ENCODE measurements at places on chromosomes 4 and X.

GRCh38 chr4:138367942-138368341 lies 125.8 kb upstream of the SLC7A11 start:
- no peak for DNase-seq

DNA sequence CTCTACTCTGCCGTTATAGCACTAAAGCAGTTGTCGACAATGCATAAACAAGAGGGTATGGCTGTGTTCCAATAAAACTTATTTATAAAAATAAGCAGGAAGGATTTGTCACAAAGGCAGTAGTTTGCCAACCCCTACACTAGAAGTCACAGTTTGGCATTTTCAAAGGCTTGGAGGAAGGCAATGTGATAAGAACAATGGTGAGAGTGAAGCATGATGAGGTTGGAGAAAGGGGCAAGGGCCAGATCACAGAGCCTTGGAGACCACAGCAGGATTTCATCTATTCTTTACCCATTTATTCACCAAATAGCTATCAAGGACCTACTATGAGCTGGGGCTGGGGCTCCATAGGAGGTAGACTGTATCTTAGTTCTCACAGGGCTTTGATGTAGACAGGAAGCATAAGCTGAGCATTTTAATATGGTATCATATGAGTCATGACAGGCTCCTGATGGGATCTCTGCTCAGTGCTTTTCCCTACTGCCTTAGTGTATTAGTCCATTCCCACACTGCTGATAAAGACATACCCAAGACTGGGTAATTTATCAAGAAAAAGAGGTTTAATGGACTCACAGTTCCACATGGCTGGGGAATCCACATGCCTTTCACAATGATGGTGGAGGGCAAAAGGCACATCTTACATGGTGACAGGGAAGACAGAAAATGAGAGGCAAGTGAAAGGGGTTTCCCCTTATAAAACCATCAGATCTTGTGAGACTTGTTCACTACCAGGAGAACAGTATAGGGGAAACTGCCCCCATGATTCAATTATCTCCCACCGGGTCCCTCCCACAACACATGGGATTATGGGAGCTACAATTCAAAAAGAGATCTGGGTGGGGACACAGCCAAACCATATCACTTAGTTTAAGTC lies 58.9 kb downstream of the PPM1K start:
- DNase-seq = no peak

- no peak for DNase-seq
Observed at GRCh38 chrX:69306063-69306404, 140.8 kb upstream of the PJA1 start.

- no peak for DNase-seq
Observed at GRCh38 chr4:74329307-74329706, 21.0 kb downstream of the EPGN start.

GRCh38 chr4:82501154-82501442 lies 60.7 kb downstream of the TMEM150C start:
- no peak for DNase-seq

- no peak for DNase-seq
Observed at GRCh38 chr4:74933562-74934015, 673 bp downstream of the PARM1 start.

DNA sequence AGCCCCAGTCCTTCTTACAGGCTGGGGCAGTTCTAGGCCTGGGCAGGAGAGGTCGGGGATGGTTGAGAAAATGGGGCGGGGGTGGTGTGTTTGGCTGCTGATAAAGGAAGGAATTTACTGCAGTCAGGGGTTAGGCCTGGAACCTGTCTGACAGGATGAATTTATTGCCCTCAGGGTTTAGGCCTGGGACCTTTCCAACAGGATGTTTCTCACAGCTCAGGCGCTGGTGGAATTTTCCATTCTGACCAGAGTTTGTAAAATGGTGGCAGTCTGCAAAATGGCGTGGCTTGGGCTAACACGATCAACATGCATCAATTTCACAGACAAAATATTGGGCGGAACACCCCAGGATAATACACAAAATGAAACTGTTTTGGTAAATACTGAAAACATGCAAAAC lies 83.5 kb upstream of the SPIN4 start:
- DNase-seq = no peak

DNA sequence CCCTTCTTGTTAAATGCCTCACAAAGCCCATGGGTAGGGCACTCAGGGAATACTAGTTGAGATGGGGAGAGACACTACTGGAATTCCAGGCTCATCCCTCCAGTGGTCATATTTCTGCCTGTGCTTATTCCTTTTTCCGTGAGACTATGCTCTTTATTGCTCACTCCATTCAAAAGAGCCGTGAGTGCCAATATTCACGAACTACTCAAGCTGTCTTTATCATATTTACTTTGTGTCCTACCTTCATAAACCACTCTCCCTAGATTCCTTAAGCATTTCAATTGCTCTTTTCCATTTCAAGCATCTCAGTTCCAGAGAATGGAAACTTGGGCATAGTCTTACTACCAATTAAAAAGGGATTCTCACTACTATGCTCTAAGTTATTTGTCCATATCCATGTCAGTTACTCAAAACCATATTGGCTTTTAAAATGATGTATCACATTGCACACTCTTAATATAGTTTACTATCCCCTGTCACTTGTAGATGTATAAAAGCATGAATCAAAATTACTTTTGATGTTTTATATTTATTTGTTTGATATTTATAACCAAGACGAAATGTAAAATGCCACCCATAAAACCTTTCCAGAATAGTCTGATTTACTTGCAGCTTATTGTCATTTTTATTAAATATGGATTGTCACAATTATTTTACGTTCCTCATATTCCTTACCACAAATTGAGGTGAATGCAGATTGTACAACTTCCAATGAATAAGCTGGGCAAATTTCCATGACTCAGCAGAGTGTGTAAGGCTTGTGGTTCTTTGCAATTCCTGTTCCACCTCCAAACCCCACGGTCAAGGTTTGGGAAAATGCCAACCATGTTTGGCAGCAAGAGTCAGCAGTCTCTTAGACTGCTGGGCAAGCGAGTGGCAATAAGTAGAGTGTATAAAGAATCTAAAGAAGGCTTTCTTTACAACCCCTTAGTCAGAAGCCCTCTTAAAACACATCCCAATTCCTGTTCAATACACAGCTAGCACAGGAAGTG lies 24.4 kb downstream of the ENOX2 start:
- DNase-seq = no peak

DNA sequence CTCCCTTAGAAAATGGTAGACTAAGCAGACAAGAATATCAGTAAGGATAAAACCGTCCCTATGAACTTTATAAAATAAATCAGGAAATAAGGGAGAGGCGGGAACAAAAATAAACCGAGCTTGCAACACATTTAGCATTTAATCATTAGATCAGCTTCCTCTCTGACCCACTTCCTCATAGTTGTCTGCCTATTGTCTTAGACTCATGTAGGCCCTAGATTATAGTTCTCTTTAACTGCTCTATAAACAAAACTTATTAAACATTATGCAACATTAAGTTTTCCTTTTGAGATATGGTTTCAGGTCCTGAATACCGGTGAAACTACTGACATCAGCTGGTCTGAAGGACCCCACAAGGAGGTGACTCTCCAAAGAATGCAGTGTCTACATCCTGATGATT lies 15.8 kb upstream of the SRD5A3 start:
- DNase-seq = no peak

DNA sequence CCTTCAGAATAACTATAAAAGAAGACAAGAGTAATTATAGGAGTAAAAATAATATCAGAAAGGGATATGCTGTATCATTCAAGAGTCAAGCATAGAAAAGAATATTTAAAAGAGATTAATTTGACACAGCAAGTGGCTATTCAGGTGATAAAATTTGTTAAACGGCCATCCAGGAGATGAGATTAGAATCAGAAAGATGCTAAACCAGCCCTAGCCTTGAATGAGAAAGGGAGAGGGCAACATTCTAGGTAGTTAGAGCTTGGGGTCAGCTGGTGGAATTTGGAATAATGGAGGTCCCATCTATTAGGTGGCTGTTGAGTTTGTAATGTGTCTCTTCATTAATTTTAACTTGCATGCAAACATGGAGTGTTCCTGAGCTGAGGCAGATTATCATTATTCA lies 350.5 kb upstream of the PABPC4L start:
- DNase-seq = no peak

DNA sequence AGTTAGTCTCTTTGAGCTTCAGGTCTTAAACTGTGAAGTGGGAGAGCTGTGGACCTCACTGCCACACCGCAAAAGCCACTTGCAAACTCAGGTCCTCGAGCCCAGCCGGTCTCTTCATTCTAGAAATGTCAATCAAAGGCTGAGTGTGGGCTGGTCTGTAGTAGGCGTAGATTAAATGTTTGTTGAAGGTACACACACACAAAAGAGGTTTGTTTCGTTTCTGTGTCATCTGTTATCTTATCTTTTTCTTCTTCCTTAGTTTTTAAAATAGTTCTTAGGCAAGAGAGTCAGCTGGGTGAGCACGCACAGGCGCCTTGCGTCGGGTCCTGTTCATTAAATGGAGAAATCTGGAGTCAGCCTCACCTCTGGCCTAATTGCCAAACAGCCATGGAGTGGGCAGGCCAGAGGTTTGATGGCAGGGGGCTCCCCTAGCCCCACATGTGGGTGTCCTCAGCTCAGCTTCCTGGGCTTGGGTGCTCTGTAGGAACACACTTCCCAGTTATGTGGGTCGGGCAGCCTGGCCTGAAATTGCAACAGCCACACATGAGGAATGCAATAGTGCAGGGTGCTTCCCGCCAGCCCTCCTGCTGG lies 836 bp upstream of the PSAPL1 start:
- DNase-seq = no peak

- DNase-seq = no peak
Observed at GRCh38 chr4:105895583-105896460, 551 bp downstream of the NPNT start.

GRCh38 chr4:123743848-123744247 lies 347.3 kb downstream of the SPRY1 start:
- no peak for DNase-seq

DNA sequence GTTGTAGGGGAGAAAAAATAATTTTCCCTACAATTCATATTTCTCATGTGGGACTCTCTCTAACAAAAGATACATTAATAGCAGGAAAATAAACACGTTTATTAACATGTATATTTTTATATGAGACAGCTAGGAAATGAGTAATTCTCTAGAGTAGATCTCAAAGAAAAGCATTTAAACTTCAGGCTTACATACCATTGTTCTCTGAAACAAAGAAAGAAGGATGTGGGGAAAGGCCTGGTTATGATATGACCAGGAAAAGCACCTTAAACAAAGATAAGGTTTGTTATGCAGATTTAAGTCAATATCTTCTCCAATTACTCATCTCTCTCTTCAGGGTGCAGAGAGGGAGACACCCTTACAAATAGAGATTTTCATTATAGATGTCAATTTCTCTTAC lies 131.3 kb downstream of the SLC7A11 start:
- DNase-seq = no peak

- DNase-seq = no peak
Observed at GRCh38 chrX:48569958-48570357, 4.3 kb upstream of the RBM3 start.

DNA sequence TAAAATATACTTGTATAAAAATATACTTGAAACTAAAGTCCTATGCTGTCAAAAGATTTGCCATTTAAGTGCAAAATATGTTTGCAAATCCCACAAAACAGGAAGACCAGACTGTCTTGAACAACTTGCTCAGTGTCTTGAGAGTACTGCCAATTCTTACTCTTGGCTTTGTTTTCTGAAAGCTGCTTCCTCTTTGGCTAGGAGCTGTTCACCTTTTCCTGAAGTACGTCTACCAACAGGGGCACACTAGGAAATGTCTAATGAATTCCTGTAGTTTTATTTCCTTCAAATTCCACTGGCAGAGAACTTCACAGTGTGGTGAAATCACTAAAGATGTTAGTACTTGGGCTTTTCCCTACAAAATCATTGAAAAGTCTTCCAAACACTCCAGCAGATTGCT lies 46.4 kb upstream of the ABCG2 start:
- no peak for DNase-seq

GRCh38 chr4:38724475-38724808 lies 58.3 kb downstream of the TLR10 start:
- no peak for DNase-seq

GRCh38 chr4:153519687-153520086 lies 53.5 kb downstream of the TMEM131L start:
- no peak for DNase-seq

DNA sequence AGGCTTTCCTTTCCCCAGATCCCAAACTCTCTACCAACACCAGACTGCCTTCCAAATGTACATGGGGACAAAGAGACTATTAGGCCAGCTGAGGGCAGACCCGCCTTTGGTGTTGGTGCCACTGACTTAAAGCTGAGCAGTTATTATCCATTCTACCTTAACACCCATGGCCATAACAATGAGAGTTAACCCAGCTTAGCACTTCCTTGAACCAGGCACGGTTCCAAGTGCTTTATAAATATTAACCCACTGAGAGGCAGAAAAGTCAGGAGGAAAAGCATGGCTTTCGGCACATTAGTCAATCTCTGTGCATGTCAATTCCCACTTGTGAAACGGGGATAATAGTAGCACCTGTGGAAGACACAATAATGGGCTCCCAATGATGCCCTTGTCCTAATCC lies 243.1 kb upstream of the ANXA3 start:
- no peak for DNase-seq

GRCh38 chr4:182250446-182250845 lies 7.2 kb downstream of the TENM3 start:
- no peak for DNase-seq

DNA sequence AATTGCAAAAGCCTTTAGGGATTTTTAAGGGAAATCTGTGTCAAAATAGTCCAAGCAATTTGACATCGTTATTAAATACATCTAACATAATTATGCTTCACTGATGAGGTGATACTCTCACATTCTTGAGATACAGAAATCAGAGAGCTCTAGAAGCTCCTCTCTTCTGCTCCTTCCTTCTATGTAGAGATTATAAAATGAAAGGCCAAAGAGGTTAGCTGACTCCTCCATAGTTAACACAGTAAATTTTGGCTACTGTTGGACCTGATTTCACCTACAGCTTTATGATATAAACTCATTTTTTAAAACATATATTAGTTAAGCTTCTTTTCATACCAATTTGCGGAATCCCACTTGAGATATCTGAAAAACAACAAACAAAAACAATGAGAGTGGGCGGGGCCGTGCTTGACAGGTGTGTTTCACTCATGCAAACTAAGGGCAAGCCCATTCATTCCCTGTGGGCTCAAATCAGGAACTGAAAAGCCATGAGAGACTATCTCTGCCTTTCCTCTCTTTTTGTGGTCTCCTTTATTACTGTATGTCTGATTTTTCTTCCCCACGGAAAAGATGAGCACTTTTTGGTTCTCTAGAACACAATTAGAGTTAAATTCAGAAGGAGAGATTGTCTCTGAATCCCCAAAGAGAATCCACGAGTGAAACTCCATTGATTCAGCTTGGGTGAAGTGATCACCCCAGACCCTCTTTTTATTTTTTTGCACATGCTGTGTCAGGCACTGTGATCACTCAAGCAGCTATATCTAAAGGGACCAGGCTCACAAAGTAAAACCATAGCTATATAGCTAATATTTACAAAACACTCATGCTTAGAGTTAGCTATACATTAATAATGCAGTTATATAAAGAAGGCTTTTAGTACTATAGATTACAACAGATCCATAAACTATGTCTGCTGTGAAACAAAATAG lies 566.3 kb downstream of the IL15 start:
- DNase-seq = no peak

- DNase-seq = no peak
Observed at GRCh38 chr4:138677212-138677611, 338.4 kb upstream of the NOCT start.

- no peak for DNase-seq
Observed at GRCh38 chr4:147901916-147902315, 170.0 kb downstream of the ARHGAP10 start.

- no peak for DNase-seq
Observed at GRCh38 chr4:144948009-144948408, 150.0 kb downstream of the ANAPC10 start.
